ENCODE measurements at places on chromosomes 3 and 15. TPM values are rescaled to one million over a fixed set of nuclear protein-coding genes. Genes with fewer than 3 reads are reported as not detected.

- no peak overlapping the region for H3K27ac ChIP-seq
- no peaks in the 10 kb centered on the region for H3K27me3 ChIP-seq
- H3K4me1 ChIP-seq = no peaks in the 10 kb centered on the region
- no peak overlapping the region for H3K4me3 ChIP-seq
- no peaks in the 10 kb centered on the region for H3K36me3 ChIP-seq
Observed at GRCh38 chr3:143634991-143635390, 213.3 kb downstream of the SLC9A9 start.

DNA sequence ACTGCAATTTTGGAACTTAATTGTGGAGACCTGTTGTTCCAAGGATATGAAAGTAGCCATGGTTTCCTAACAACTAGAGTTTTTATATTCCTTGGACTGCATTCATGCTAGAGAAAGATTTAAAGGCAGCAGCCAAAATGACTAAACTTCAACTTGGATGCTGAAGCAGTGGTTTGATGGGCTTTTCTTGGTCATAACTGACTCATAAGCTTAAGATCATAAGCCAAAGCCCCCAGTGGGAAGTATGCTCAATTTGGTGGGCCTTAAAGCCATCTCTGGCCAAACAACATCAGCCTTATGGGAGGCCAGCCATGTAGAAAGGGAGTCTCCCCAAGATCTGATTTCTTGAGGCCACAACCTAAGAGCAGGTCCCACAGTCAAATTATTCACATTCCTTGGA lies 80.2 kb downstream of the ZNF280D start:
- H3K36me3 ChIP-seq = peaks cover 3% of the 10 kb centered on the region
- H3K27me3 ChIP-seq = no peaks in the 10 kb centered on the region
- H3K4me3 ChIP-seq = no peak overlapping the region
- no peak for DNase-seq

DNA sequence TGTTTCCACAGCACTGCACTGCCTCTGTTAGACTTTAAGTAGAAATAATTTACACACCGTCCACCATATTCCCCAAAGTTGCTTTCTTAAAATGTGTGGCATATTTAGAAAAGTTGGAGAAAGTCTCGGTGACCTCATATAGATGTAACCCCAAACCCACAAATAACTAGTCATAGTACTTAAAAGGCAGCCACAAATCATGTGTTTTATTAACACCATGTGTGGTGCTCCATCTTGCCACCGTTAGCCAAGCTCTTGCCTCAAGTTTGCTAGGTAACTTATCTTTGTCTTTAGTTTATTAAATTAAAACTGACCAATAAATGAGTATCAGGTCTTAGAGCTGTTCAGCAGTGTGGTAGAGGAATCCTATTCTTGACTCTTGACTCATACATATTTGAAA lies 257.9 kb downstream of the UBE2E2 start:
- H3K4me3 ChIP-seq = no peak overlapping the region
- H3K27me3 ChIP-seq = no peaks in the 10 kb centered on the region
- no peaks in the 10 kb centered on the region for H3K36me3 ChIP-seq
- DNase-seq = no peak
- no peak overlapping the region for H3K27ac ChIP-seq

- no peaks in the 10 kb centered on the region for H3K36me3 ChIP-seq
- H3K27me3 ChIP-seq = peaks cover 79% of the 10 kb centered on the region
- no peak overlapping the region for H3K4me3 ChIP-seq
- H3K4me1 ChIP-seq = no peaks in the 10 kb centered on the region
Observed at GRCh38 chr15:73367624-73368300, 996 bp downstream of the HCN4 start.

DNA sequence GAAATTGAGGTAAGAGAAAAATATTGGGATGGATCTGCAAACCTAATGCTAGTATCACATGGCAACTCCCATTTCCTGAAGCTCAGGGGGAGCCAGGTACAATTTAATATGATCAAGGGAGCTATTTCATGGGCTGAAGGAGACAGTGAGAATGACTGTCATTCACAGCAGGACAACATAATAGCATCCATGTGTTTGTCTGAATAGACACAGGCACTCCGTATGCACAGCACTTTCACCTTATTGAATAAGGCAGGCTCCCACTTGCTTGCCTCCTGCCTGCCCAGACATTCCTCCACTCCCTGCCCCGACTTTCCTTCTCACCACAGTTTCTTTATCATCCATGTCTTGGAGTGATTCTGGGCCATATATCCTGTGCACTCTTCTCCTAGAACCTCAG lies 156.6 kb upstream of the SLC24A5 start:
- no peak for DNase-seq
- H3K27me3 ChIP-seq = no peaks in the 10 kb centered on the region
- peaks cover 30% of the 10 kb centered on the region for H3K4me1 ChIP-seq
- no peak overlapping the region for H3K27ac ChIP-seq
- H3K36me3 ChIP-seq = no peaks in the 10 kb centered on the region

DNA sequence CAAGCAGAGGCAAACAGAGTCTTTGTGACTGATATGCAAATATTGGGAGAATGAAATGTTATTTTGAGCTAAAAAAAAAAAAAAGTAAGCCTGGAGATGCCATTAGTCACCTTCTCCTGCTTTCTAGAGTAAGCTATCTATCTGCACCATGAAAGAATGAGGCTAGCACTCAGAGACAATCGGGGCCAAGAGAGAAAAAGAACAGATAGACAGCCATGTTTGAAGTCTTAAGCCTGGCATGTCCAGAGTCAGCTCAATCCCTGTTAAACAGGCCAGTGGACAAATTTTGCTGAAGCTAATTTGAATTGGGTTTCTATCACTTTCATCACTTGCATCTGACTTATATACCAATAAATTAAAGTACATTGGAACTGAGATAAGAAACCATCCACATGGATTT lies 204.4 kb downstream of the SLC9A9 start:
- H3K27me3 ChIP-seq = no peaks in the 10 kb centered on the region
- no peaks in the 10 kb centered on the region for H3K36me3 ChIP-seq
- no peak overlapping the region for H3K4me3 ChIP-seq
- no peaks in the 10 kb centered on the region for H3K4me1 ChIP-seq
- DNase-seq = no peak

DNA sequence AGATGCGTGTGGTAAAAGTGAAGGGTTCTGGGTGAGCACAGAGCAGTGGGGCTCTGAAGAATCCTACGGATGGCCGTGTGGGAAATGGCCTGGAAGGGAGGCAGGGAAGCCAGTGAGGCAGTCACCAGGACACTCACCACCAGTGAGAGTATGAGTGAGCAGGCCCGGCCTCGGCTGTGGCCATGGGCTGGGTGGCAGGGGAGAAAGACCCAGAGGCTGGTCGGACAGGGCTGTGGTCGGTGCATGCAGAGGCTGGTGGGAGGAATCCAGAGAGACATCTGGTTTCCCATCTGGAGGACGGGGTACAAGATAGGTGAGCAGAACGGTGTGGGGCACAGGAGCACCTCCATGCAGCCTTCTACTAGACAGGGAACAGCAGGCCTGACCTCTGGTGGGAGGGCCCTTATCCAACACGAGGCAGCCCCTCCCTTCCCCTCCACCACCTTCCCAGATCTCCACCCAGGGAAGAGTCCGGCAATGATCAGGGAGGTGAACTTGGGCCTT lies 10.1 kb downstream of the PCSK6 start:
- H3K4me1 ChIP-seq = peaks cover 11% of the 10 kb centered on the region
- no peaks in the 10 kb centered on the region for H3K36me3 ChIP-seq
- H3K27ac ChIP-seq = no peak overlapping the region
- H3K4me3 ChIP-seq = no peak overlapping the region
- H3K27me3 ChIP-seq = no peaks in the 10 kb centered on the region

GRCh38 chr3:53181024-53181371 lies 20.0 kb downstream of the PRKCD start:
- H3K36me3 ChIP-seq = peaks cover 18% of the 10 kb centered on the region
- no peaks in the 10 kb centered on the region for H3K27me3 ChIP-seq
- no peak overlapping the region for H3K27ac ChIP-seq
- no peaks in the 10 kb centered on the region for H3K4me1 ChIP-seq
- H3K4me3 ChIP-seq = no peak overlapping the region

- no peak overlapping the region for H3K27ac ChIP-seq
- H3K36me3 ChIP-seq = no peaks in the 10 kb centered on the region
Observed at GRCh38 chr3:168497741-168498140, 402.0 kb upstream of the GOLIM4 start.

- peak; percentile 32 for DNase-seq
- no peaks in the 10 kb centered on the region for H3K4me1 ChIP-seq
- no peak overlapping the region for H3K27ac ChIP-seq
- no peak overlapping the region for H3K4me3 ChIP-seq
Observed at GRCh38 chr3:172341482-172342059, 106.7 kb downstream of the GHSR start.

Gene DLG1
- polyA plus RNA-seq = 103 TPM

Gene PP2D1
- polyA plus RNA-seq = not detected

Gene LHFPL4
- not detected for polyA plus RNA-seq

Gene LRRC31
- polyA plus RNA-seq = not detected

Gene CD86
- 2.9 TPM for polyA plus RNA-seq
